CD4-positive, alpha-beta T cell treated with Interleukin-1 beta for 1 hour (primary cell): ENCODE measurements at places on chromosomes 4 and X.
A peak's percentile ranks its signal among the peaks of the same experiment; 100 is the strongest.

- no peak for DNase-seq
These were observed 179.9 kb downstream of the GABRG1 start for GRCh38 chr4:45944000-45944399.

DNA sequence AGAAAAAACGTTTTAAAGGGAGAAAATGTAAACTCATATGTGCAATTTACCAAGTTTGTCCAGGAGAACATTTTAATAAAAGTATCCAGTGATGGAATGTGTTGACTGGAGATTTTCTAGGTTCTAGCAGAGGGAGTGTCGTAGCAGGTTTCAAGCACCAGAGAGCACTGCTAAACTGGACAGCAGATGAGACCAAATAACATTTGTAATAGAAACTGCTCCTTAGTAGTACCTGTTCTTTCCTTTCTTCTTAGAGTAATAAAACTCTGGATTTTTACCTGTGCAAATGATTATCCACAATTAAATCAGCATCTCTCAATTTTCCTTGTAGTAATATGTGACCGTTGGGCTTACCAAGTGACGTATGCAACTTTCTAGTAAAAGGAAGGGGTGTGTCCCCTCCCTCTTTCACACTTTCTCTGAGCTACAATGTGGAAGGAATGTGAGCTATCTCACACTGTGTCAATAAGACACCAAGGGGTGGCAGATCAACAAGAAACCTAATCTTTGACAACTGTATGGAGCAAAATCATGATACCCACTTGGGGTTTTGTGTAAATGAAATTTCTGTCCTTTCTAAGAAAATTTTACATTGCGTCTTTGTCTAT, 9.5 kb downstream of the HPGDS start:
- no peak for DNase-seq

- DNase-seq: peak; percentile 46
These were observed 723 bp downstream of the DHX15 start for GRCh38 chr4:24583451-24584210.

- DNase-seq: no peak
These were observed 240.6 kb downstream of the CBR4 start for GRCh38 chr4:168769416-168769815.

GRCh38 chr4:109014593-109015412, 251.9 kb upstream of the ETNPPL start:
- no peak for DNase-seq

DNA sequence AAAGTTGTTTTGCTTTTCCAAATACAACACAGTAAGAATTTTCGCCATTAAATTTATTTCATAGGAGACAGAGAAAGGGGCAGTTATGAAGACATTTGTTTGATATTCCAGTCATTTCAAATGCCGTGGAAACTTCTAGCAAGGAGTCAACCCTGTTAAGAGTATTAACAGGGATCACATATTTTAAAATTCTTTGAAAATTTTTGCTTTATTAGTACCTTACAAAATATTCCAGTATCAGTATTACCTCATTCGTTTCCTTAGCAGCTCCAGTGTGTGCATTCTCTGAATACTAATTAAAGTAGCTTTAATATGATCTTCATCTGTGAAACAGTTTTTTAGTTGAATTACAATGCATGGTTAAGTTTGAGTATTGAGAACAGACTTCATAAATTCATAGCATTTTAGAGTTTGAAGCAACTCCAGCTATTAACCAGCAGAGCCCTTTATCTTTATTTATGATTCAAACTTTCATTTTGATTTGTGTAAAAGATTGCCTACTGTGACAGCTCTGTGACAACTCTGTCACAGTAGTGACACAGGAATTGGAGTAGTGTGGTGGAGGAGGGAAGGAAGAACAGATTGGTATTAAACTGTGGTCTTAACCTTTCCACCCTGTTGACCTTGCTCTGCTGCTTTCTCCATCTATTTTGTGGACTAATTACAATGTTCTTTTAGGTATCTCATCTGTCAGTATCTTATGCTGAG, 86.3 kb downstream of the PDLIM5 start:
- no peak for DNase-seq

DNA sequence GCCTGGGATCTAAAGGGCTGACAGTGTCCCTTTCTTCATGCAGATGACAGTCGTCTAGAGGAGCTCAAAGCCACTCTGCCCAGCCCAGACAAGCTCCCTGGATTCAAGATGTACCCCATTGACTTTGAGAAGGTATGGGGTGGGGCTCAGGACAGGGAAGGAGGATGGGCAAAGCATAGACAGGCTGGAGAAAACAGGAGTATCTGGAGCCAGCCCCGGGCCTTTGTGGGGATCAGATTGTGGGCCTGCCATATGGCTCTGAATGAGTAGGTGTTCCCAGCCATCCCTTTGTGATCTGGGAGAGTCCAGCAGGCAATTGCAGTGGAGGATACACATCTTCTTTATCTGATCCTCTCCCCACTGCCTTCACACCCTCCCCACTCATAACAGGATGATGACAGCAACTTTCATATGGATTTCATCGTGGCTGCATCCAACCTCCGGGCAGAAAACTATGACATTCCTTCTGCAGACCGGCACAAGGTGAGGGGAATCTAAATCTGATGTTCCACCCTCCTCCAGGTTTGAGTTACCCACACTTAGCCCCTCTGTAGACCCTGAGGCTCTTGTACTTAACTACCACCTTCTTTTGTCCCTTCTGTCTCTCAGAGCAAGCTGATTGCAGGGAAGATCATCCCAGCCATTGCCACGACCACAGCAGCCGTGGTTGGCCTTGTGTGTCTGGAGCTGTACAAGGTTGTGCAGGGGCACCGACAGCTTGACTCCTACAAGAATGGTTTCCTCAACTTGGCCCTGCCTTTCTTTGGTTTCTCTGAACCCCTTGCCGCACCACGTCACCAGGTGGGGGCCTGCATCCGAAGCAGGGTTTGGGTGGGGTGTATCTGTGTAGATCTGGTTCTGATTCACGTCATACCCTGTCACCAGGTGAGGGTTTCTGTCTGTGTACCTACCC, 5.8 kb upstream of the CDK16 start:
- no peak for DNase-seq

GRCh38 chr4:176844448-176844847, 51.7 kb upstream of the VEGFC start:
- no peak for DNase-seq

DNA sequence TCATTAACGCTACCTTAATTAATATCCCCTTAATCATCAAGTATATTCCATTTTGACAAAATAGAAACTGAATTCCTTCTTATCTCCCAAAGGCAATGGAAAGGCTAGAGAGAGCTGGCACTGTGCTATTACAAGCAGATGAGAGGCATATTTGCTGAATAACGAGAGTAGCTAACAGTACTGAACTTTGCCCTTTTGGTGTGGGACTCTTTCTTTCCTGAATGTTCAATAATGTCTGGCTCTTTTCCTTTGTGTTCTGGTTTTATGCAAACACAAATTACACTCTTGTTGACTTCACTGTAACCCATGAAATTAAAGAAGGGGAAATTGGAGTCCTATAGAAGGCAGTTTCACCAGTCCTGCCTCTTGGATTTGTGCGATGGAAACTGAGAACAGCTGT, 63.5 kb downstream of the SHROOM3 start:
- DNase-seq: no peak

DNA sequence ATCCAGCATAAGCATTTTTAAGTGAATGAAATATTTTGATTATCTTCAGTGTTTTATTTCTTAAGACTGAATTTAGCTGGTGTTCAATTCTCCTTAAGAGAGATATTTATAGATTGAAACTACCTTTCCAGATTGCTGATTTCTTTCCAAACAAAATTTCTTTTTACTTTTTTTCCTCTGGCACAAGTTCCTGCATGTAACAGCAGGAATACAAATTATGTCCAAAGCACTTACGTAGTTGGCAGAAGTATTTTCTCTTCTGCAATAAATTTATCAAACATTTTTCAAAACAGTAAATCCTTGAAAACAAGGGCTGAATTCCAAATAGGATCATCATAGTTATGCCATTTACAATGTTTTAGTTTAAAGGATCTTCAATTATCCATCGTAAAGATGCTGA, 412.6 kb downstream of the IQCM start:
- no peak for DNase-seq

GRCh38 chr4:122167369-122167768, 15.2 kb downstream of the BLTP1 start:
- DNase-seq: no peak

- peak; percentile 27 for DNase-seq
These were observed 44.9 kb downstream of the ZNF182 start for GRCh38 chrX:47958761-47959342.

DNA sequence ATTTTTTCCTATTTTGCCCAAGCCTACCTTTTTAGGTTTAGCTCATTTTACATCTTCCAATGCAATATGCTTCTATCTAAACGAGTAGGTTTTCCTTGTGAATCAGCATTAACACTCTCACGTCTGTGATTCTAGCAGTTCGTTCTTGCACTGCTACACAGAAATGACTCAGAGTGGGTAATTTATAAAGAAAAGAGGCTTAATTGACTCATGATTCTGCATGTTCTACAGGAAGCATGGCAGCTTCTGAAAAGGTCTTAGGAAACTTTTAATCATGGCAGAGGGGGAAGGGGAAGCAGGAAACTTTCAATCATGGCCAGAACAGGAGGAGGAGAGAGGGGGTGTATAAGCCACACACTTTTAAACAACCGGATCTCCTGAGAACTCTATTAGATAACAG, 44.9 kb downstream of the SPANXN1 start:
- DNase-seq: no peak

GRCh38 chrX:2516623-2517022, 15.8 kb upstream of the DHRSX start:
- peak; percentile 22 for DNase-seq

DNA sequence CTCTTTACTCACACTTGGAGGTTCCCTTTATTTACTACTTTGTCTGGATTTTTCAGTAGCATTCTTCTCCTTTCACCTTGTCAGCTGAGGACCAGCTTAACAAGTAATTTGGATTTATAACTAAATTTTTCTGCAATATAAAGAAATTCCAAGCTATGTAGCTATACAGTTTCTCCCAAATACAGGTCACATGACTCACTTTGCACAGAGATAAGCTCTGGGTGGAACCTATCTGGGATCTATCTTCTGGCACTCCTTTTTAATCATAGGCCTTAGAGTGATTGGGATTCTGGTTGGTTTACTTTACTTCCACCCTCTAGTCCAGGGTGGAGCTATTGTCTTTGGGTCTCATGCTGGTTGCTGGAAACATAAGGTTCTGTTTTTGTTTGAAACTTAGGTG, 34.9 kb upstream of the STK26 start:
- DNase-seq: no peak

DNA sequence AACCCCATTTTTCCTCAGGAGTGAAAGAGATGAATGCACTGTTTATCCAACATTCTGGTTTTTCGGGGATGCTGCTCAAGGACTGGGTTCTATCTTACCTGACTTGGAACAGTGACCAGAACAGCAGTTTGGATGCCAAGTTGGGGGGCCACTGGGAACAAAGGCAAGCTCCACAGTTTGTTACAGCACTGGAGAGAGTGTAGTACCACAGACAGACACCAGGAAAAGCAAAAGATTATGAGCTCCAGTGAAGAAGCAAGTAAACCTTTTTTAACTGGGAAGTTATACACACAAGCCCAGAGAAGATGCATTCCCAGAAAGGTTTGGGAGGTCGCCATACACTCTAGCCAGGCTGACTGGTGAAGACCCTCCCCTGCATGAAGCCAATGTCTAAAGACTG, 13.6 kb downstream of the C4orf36 start:
- no peak for DNase-seq

- no peak for DNase-seq
These were observed 13.1 kb upstream of the AFF1 start for GRCh38 chr4:86921608-86922252.

- no peak for DNase-seq
These were observed 121.5 kb downstream of the REELD1 start for GRCh38 chr4:146335763-146336409.

DNA sequence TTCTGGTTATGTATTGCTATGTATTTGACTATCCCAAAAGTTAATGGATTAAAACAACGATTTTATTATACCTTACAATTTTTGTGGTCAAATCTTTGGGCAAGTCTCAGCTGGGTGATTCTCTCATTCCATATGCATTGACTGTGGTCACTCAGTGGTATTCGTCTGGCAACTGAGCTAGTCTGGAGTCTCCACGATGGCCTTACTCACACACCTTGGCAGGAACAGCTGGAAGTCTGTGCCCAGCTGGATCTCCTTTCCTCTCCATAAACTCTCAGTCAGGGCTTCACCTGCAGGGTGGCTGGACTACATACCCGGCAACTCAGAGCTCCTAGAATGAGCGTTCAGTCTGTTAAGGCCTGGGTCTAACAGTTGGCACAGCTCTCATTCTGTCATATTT, 141.1 kb upstream of the WDFY3 start:
- no peak for DNase-seq
